ENCODE measurements at places on chromosomes 16 and 17.

DNA sequence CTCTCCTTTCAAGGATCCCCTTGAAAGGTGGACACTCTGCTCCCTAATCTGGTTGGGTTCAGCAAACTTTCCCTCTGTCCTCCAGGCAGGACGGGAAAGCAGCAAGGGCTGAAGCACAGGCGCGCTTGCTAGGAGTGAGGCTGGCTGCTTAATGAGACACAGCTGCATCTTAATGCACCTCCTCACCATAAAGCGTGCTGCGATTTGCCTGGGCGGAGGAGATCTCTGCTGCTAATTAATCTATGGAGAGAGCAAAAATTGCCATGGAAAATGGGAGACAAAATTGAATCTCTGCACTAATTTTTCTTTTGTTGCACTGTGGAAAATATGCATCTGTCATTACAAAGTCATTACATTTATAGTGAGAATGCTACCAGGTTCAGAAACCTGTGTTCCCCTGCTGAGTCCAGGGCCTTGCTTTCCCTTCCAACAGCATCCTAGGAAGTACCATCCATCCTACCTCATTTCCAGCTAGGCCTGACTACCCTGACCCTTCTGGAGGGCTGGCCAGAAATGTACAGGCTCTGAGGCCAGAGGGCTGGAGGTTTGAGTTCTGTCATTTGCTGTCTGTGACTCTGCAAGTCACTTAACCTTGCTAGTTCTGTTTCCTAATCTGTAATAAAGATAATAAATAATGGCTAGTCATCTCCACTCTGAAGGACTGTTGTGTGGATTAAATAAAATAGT is 43.5 kb upstream of the BCAR1 start:
- no peak for DNase-seq

DNA sequence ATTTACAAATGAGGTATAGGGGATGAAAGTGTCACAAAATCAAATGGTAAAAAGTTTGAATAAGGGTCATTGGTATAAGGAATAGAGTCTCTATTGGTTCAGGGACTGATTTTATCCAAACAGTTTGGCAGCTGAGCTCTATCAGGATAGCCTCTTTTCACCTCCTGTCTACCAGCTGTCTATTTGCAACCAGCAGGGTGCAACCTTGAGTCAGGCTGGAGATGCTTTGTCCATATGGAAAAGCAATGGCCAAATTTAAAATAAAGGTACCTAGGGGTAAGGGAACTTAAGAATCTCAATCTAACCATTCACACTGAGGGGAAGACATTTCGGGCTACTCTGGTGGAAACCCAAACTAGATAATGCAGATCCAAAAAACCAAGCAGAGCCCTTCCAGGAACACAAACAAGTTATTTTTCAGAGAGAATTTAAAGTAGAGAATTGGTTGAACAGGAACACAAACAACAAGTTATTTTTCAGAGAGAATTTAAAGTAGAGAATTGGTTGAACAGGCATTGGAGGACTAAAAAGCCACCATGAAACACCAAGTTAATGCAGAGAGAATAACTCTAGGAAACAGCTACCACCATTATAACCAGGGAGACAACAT is 12.6 kb upstream of the CA10 start:
- DNase-seq, result no peak

DNA sequence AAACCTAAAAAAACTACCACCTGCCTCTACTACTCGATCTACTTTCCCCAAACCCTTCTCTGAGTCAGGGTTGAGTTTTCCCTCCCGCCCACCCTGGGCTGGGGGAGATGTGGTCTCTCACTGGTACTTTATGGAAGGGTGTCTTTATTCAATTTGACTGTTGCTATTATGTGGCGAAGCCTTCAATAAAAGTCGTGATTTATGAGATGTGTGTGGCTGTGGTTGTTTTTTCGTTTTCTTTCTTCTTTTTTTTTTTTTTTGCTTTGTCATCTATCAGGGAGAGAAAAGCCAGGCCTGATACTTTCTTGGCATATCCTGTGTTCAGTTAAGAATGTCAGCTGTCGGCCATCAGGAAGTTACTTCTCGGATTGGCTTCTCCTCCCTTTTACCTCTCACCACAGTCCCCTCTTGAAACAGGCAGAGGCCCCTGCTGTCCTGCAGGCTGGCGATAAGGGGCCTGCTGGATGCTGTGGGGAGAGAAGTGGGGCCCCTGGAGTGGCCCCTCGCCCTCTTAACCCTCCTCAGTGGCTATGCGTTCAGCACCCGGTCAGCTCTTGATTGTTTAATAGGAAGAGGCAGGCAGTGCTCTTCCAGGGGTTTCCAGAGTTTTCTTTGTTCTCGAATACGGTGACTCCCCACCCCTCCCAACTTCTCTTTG is 123.0 kb downstream of the MSI2 start:
- no peak for DNase-seq

DNA sequence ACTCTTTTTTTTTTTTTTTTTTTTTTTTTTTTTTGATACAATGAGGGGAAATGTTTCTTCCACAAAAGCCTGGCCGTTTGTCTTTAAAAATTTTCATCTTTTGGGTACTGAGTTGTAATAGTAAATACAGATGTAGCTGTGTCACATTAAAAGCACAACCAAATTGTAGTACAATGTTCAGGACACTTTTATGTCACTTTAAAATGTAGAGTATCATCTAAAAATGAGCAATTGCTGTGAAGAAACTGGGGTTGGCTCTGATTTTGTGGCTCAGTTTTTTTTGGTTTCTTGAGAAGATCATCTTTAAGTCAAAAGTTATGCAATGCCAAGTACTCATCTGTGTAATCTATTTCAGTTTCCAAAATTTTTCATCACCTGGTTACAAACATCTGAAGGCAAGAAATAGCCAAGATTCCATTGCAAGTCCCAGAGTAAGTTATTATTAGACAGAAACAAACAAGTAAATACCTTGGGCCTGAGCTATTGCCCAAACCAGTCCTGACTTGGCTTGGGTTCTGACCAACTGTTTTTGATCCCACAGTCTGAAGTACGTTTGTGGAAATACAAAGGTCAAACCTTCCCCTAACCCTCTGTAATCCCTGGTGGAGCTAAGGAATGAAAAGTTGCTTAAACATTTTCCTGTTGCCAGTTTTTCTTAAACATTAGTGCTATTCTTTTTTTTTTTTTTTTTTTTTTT is 717.2 kb downstream of the WWOX start:
- DNase-seq, result no peak

DNA sequence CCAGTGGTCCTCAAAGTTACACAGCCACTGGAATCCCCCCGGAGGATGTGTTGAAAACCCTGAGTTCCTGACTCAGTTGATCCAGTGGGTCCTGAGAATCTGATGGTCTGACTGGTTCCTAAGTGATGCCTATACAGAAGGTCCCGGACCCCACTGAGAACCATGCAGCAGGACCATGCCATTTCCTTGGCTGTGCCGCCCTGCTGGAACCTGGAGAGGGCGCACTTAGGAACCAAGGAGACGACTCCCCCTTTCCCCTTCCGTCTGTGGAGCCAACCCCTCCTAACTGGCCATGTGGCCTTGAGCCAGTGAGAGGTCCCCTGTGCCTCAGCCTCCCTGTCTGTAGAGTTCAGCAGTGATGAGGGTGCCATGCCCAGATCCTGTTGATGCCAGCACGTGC is 22.0 kb downstream of the C16orf74 start:
- no peak for DNase-seq

DNA sequence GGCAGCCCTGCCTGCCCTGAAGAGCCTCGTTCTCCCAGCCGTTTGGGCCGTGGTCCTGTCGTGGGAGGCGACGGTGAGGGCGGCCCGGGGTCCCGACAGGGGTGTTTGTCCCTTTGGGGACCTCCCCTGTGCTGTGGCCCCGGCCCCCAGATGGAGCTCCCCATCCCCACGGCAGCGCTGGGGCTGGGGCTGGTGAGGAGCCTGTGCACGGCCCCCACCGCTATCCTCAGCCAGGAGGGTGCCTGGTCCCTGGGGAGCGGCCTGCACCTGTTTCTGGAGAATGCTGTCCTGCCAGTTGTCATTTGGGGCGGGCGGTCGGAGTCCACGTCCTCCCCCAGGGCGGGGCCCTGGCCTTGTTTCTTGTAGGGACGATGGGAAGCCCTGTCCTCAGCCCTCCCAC is 6.6 kb downstream of the CAPN15 start:
- no peak for DNase-seq

GRCh38 chr16:50151756-50152155 is 1.4 kb upstream of the TENT4B start:
- no peak for DNase-seq

- no peak for DNase-seq
Measured at GRCh38 chr16:80079072-80079471, 461.7 kb upstream of the DYNLRB2 start.

DNA sequence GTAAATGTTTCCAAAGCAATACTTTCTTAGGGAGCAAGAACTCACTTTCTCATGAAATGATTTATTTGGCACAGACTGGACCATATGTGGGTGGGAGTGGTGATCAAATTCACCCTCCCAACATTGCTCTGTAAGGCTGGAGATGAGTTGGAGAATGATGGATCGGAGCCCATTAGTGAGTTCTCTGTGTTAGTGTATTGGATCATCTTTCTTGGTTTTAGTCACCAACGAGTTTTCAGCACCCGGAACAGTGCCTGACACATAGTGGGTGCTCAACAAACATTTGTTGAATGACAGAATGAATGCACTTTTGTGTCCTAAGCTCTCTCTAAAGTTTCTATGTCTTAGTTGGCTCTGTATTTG is 104.5 kb upstream of the FAM20A start:
- DNase-seq, result no peak

GRCh38 chr16:83954577-83955016 is 1.6 kb downstream of the OSGIN1 start:
- peak; percentile 77 for DNase-seq

GRCh38 chr16:85512808-85513115 is 100.4 kb upstream of the GSE1 start:
- DNase-seq, result no peak

- no peak for DNase-seq
Measured at GRCh38 chr16:9778849-9779248, 403.4 kb downstream of the GRIN2A start.

DNA sequence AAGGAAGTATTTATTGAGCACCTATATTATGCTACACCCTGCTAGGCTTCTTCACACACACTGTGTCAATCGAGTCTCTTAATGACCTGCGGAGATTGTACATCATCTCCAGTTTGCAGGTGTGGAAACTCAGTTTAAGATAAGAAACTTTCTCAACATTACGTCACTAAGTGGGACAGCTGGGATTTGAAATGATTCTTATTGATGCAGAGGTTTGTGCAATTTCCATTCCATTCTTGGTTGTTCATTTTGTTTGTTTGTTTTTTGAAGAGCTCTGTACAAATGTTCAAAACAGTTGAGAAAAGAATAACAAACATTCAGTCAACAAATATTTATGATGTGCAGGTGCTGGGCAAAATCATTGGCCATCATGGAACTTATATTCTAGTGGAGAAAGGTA is 84.8 kb downstream of the MAP2K6 start:
- DNase-seq, result no peak

- DNase-seq, result no peak
Measured at GRCh38 chr16:3712861-3713372, 4.4 kb downstream of the TRAP1 start.
